ENCODE measurements at places on chromosomes 4 and X. TPM values are rescaled to one million over a fixed set of nuclear protein-coding genes. Genes with fewer than 3 reads are reported as not detected.

The PALLD gene
- 2.8 TPM for total RNA-seq

DNA sequence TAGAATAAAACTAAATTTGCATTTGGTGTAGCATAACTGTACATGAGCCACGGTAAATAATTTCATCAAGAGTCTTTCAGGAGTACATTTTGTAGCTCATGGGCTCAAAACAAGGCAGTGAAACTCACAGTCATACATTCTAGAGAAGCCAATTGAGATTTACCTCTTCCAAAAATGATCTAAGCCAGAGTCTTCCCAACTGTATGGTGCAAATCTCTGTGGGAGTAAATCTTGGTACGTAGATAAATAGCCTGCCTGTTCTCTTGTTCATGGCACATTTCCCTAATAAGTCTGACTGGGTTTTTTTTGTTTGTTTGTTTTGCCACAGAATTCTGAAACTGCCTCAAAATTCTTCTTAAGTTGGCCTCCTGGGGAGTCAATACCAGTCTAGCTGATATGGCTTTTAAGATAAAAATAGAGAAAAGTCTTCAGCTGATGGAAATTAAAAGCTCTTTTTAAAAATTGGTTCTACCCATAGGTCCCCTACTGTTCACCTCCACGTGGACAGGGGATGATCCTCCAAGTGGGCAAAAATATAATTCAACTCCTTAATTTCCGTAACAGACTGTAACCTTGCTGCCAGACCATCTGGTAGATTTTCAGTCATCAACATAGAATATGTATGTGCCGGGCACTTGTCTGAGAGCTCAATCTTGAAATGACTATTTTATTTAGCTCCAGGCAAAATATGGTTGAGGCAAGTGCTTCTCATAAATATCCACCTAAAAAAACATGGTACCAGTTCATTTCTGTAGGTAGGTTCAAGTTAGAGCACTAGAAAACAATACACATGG lies 365.4 kb downstream of the PDHA2 start:
- no peak for DNase-seq

The FAM184B gene
- not detected for total RNA-seq

GRCh38 chr4:143025081-143025704 lies 159.5 kb upstream of the USP38 start:
- no peak for DNase-seq

The CTAG1A gene
- total RNA-seq, result not detected

- DNase-seq, result no peak
These were observed 289.7 kb upstream of the GRID2 start for GRCh38 chr4:92014067-92014466.

GRCh38 chr4:183959319-183960045 lies 54.4 kb downstream of the STOX2 start:
- DNase-seq, result no peak

DNA sequence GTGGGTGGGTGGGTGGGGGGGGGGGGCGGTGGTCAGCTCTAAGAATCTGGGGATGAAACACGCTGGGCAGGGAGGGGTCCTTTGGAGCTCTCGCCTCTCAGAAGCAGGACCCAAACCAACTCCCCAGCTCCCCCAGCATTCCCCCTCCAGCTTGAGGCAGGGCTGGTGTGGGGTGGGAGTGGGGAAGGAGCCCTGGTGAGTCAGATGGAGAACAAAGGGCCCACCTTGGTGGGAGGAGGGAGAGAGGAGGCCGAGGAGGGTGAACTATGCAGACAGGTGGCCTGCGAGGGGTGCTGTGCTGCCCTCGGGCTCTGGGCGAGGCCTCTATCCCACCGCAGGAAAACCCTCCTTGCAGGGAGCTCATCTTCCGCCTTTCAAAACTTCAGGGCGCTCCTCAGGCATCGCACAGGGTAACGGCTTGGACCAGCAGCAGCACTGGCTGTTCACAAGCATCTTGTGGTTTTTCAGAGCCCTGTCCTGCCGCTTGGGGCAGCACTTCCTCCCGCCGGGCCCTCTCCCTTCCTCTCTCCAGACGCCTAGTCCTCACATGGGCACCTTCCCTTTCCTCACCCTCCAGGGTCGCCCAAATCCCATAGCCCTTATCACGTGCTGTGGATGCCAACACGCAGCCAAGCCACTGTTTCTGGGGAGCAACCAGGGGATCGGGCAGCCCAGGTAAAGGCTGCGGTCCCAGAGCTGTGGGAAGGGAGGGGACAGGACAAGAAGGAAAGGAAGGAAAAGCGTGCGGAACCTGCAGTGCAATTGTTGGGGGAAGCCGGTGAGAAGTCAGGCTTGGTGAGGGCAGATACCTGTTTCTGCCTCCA lies 34.0 kb upstream of the GRPEL1 start:
- DNase-seq, result peak; percentile 60

The RTL3 gene
- not detected for total RNA-seq

- DNase-seq, result no peak
These were observed 44.3 kb downstream of the GALNTL6 start for GRCh38 chr4:171857302-171858012.

DNA sequence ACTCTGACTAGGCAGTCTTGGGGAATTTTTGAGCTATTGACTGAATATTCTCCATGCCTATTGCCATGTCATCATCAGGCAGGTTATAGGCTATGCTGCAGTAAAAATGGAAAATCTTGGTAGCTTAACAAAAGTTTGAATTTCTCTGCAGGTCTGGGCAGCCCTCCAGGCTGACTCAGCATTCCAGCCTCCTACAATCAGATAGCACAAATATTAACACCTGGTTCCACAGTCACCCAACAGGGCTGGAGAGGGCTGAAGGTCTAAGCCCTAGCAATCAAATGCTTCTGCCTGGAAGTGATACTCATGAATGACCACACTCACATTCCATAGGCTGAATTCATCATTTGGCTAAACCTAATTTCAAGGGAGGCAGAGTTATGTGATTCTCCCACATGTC lies 9.6 kb upstream of the PPP3CA start:
- no peak for DNase-seq

The SPANXA1 gene
- total RNA-seq, result not detected

DNA sequence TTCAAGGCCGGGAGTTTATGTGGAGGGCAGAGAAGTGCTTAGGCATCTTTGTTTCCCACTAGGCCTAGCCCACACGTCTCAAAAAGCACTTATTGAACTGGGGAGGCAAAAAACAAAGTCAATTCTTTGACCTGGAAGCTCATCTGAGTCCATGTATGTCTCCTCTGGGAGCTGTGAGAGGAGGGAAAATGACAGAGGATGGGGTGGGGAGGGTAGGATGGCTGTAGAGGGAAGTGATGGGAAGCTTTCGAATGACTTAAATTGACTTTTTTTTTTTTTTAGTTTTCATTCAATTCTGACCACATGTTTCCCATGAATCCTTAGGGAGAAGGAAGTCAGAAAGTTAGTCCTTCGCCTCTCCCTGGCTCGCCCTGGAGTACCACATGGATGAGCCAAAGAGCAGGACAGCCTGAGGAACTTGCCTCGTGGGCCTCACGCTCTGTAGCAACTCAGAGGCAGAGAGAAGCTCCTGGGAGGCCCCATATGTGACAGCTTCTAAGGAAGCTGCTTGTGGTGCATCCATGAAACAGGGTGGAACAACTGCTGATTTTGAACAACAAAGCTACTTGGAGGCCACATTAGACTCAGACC lies 45.0 kb downstream of the NHSL2 start:
- DNase-seq, result no peak

GRCh38 chrX:119694601-119695534 lies 1.9 kb upstream of the SEPTIN6 start:
- DNase-seq, result no peak

DNA sequence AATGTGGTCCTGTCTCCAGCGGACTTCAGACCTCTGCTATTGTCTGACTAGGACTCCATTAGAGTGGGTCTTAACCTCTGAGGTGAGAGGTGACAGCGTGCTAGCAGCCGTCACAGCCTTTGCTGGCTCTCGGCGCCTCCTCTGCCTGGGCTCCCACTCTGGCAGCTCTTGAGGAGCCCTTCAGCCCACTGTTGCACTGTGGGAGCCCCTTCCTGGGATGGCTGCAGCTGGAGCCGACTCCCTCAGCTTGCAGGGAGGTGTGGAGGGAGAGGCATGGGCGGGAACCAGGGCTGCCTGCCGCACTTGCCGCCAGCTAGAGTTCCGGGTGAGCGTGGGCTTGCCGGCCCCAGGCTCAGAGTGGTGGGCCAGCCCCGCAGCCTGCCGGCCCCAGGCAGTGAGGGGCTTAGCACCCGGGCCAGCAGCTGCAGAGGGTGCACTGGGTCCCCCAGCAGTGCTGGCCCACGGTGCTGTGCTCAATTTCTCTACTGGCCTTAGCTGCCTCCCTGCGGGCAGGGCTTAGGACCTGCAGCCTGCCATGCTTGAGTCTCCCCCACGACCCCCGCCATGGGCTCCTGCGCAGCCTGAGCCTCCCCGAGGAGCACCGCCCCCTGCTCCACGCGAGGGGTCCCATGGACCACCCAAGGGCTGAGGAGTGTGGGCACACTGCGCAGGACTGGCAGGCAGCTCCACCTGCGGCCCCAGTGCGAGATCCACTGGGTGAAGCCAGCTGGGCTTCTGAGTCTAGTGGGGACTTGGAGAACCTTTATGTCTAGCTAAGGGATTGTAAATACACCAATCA lies 163.4 kb upstream of the ITM2A start:
- no peak for DNase-seq

DNA sequence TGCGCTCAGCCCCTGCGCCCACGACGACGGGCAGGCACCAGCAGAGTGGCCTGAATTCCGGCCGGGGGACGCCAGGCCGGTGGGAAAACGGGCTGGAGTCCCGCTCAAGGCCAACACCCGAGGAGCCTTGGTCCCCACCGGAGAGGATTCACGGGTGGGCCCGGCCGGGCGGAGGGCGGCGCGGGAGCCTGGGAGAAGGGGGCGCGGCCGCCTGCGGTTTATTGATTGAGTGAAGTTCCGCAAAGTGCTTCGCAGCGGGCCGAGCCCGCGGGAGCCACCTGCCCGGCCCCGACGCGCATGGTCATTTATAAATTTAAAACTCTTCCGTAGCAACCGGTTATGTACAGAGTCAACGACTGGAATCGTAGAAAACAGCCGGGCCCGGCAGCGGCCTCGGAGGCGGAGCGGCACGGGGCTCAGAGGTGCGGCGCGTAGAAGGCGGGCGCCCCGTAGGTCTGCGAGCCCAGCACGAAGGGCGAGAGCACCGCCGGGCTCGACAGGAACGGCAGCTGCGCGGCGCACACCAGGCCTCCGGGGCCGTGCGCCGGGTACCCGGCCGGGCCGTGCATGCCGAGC lies 3.6 kb downstream of the NKX1-1 start:
- no peak for DNase-seq

The SEC31A gene
- 124 TPM for total RNA-seq

The EFHC2 gene
- 0.41 TPM for total RNA-seq

The SLC2A9 gene
- total RNA-seq, result 0.52 TPM

The SLC6A14 gene
- total RNA-seq, result not detected

- no peak for DNase-seq
These were observed 3.7 kb downstream of the EREG start for GRCh38 chr4:74368596-74368995.

DNA sequence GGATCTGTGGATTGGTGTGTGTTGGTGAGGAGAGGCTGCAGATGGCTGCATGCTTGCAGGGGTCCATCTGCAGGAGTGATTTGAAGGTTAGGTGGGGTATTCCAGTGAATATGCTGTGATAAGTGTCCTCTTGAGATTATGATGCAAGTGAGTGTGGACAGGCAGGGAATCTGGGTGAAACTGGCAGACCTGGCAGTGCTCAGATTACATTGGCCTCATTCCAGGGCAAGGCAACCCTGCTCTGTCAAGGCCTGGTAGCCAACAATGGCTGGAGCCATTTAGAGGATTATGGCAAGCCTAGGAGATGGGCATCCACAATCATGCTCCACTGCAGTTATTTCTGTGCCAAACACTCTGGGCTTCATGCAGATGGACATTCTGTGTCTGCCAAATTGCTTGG lies 113.9 kb downstream of the RTL3 start:
- DNase-seq, result no peak

- no peak for DNase-seq
These were observed 4.8 kb downstream of the SLC25A31 start for GRCh38 chr4:127734976-127735375.

The QDPR gene
- 14.8 TPM for total RNA-seq

- no peak for DNase-seq
These were observed 364.8 kb downstream of the PCDH10 start for GRCh38 chr4:133513901-133514300.

The CTAG1B gene
- total RNA-seq, result not detected

The AGTR2 gene
- not detected for total RNA-seq

GRCh38 chr4:142160509-142160908 lies 524.1 kb downstream of the IL15 start:
- no peak for DNase-seq

- DNase-seq, result no peak
These were observed 243.2 kb upstream of the BMP3 start for GRCh38 chr4:80787306-80787705.

GRCh38 chrX:154855256-154855655 lies 20.8 kb upstream of the SMIM9 start:
- DNase-seq, result no peak

GRCh38 chrX:77003956-77004355 lies 443.2 kb upstream of the FGF16 start:
- peak; percentile 27 for DNase-seq

DNA sequence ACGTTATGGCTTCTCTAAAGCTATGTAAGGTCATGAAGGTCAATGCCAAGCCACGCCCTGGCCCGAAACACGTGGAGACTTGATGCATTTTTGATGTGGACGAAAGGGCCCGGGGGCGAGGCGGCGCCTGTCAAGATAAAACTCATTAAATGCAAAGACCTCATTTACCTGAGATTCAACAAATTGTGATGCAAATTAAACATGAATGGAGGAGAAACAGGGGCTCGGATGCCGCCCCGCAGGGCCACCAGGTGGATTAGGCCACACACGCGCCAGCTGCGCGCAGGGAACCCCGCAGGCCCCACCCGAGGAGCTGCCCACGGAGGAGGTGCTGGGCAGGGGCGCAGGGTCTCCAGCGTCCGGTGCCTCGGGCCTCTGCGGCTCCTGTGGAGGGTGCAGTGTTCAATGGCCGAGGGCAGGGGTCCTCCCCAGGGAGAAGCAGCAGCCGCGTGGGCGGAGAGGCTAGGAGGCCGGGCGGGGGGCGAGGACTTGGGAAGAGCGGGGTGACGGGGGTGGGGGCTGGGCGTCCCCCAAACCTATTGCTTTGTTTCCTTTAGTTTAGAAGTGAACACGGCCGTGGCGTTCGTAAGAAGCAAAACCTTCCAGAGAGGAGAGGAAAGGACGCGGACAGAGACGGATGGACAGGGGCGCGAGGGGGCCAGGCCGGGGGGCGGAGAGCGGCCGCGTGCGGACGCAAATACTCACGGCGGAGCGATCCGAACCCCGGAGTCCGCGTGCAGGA lies 40.4 kb downstream of the CPLX1 start:
- no peak for DNase-seq

- DNase-seq, result no peak
These were observed 99.0 kb downstream of the ANOS1 start for GRCh38 chrX:8632924-8633323.

GRCh38 chrX:129981752-129982299 lies 609 bp upstream of the BCORL1 start:
- DNase-seq, result no peak

The PIR gene
- 4.7 TPM for total RNA-seq

GRCh38 chr4:10253765-10254164 lies 137.2 kb upstream of the WDR1 start:
- DNase-seq, result no peak

- no peak for DNase-seq
These were observed 78.7 kb upstream of the TET2 start for GRCh38 chr4:105067946-105068345.

GRCh38 chr4:39822662-39823061 lies 124.7 kb downstream of the UBE2K start:
- DNase-seq, result no peak

The FTHL17 gene
- total RNA-seq, result not detected

- DNase-seq, result no peak
These were observed 10.3 kb downstream of the VGLL1 start for GRCh38 chrX:136542281-136542680.

Measured in activated naive CD4-positive, alpha-beta T cell treated with anti-CD3 and anti-CD28 coated beads, Interleukin-2, amount 50 U/mL, for 72 hours (primary cell).